ENCODE measurements at places on chromosomes 12 and 14.

- no peak for DNase-seq
These were observed 224.6 kb downstream of the CRADD start for GRCh38 chr12:93901739-93902138.

DNA sequence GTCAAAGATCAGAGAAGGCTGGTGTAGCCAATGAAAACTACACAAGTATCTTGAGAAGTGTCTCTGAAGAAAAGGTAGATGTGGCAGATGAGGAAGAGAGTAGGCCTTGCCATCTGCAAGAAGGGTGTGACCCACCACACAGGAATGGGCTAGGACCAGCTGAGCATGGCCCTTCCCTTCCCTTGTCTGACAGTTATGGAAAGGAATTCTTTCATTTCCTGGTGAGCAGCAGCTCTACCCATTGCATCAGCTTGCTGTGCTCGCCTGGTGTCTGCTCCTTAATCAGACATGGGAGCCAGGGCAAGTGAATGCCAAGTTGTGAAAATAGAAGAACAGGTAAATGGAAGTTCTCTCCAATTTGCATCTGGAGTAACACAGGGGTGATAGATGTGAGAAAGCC lies 145.2 kb upstream of the KRR1 start:
- DNase-seq, result no peak

- DNase-seq, result no peak
These were observed 63.3 kb upstream of the HSPB8 start for GRCh38 chr12:119115296-119115905.

- no peak for DNase-seq
These were observed 3.0 kb downstream of the IFI27 start for GRCh38 chr14:94113490-94113889.

- DNase-seq, result no peak
These were observed 11.0 kb upstream of the OAS2 start for GRCh38 chr12:112967306-112967705.
